Breast epithelium (tissue), 4 donors: ENCODE measurements at places on chromosomes 12 and 14.

DNA sequence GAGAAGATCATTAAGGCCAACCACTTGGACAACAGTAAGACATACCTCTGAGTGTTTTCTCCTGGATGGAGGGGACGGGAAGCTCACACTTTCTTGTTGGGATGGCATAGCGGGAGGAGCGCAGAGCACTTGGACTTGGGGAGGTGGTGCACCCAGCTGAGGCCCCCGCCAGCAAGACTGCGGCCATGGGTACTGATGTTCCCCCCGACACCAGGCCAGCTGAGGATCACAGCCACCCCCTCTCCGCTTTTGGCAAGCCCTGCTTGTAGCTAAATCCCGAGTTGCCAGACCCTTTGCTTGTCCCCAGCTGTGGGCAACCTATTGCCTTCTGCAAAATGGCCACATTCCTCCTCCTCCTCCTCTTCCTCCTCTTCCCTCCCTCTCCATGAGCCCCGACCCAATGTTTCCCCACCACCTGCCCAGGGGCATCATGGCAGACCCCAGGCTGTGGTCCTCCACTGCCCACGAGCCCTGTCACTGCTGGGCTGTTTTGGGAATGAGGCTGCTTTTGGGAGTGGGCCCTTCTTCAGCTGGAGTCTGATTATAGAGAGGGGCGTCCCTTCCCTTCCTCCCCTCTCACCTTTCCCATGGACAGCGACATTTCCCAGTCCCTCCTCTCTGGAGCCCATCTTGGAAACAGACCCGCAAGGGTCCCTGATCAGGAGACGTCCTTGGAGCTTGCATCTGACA is 62.8 kb downstream of the PRMT8 start:
- DNase-seq: no peak

- DNase-seq: peak; percentile 18
Measured at GRCh38 chr14:74507840-74508239, 14.3 kb downstream of the ISCA2 start.

GRCh38 chr12:117313926-117314325 is 47.5 kb downstream of the NOS1 start:
- DNase-seq: no peak

DNA sequence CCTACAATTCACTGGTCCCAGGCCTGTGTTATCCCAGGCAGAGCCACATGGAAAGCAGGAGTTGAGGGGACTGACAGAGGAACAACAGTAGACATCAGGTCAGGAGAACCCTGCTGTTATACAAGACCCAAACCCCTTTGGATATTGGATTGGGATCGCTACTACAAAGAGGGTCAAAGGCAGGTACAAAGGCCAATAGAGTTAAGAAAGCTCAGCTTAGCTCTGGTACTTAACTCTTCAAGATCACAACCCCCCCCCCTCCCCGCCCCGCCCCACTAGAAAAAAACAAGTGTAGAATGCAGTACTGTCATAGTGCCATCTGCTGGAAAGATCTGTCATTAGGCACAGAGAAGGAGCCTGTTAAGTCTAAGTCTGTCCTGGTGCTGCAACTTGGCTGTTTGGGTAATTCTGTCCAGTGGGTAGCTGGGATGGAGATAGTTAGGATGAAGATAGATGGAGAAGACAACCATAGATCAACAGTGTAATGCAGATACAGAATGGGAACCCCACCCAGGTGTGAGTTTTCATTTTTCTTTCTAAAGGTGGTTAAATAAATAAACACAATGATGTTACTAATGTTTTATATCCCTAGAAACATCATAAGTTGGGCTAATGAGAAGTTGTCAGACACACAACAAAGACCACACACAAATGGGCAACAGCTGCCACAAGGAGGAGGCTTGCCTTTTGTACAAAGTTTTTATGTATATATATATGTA is 17.2 kb downstream of the REM2 start:
- no peak for DNase-seq

- DNase-seq: no peak
Measured at GRCh38 chr12:63313139-63313538, 162.1 kb upstream of the AVPR1A start.

- DNase-seq: no peak
Measured at GRCh38 chr14:102777711-102778337, 575 bp downstream of the TRAF3 start.

GRCh38 chr14:73325063-73325462 is 87.8 kb downstream of the PAPLN start:
- no peak for DNase-seq

- no peak for DNase-seq
Measured at GRCh38 chr12:52618866-52619265, 507 bp upstream of the KRT73 start.

DNA sequence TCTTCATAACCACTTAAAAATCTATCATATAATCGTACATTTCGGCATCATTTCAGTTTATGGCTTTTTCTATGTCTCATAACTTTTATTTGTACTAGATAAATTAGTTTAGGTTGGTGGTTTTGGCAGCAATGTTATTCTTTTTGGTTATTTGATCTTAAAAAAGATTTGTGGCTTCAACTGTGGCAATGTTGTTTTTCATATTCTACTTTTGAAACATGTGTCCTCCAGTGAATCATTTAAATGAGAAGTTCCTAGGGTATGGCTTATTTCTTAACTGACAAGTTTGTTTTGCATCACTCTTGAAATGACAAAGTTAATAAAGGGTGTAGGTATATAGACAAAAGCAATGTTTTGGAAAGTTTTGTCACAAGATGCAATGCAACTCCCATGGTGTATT is 11.1 kb upstream of the KITLG start:
- no peak for DNase-seq

DNA sequence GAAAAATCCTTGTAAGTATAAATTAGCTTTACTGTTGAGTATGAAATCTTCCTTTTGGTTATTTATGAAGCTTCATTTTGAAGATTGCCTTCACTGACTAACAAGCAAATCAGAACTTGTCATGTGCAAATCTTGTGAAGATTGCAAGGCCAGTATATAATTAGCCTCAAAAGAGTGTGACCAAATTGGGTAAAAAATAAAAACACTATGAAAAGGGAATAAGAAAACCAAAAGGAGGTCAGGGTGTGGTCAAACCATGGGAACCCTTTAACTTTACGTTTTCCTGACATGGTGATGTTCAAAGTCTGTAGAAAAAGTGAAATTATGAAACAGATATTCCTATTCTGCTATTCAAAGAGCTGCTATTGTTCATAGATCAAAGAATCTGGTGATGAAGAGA is 230.3 kb downstream of the BCAT1 start:
- no peak for DNase-seq

DNA sequence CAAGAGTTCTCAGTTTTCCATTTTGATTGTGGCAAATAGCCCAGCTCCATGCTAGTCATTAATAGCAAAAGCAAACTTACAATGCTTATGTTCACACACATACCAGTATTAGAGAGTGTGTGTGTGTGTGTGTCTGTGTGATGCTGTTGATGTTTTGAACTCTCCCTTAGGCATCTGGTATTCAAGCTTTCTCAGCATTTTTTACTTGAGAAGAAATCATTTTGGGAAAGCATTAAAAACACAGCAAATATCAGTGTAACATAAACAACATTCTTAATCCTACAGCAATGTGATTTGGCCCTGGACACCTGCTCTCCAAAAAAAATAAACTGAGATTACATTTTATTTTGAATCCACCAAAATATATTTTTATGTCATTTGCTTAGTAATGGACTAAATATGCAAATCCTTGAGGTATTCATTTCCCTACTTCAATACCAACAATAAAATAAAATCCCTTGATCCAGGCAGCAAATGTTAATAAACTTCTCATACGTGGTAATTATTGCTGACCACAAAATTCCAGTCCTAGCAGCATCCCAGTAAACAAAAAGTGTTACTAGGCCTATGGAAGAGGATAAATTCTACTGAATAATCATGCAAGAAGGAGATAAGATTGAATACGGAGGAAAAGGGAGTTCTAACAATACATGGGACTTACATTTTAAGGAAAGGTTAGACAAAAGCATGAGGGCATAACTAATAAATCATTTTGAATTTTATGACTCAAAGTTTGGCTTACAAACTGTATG is 249.5 kb upstream of the CLEC14A start:
- no peak for DNase-seq

GRCh38 chr12:75154388-75154787 is 55.3 kb downstream of the KCNC2 start:
- no peak for DNase-seq

DNA sequence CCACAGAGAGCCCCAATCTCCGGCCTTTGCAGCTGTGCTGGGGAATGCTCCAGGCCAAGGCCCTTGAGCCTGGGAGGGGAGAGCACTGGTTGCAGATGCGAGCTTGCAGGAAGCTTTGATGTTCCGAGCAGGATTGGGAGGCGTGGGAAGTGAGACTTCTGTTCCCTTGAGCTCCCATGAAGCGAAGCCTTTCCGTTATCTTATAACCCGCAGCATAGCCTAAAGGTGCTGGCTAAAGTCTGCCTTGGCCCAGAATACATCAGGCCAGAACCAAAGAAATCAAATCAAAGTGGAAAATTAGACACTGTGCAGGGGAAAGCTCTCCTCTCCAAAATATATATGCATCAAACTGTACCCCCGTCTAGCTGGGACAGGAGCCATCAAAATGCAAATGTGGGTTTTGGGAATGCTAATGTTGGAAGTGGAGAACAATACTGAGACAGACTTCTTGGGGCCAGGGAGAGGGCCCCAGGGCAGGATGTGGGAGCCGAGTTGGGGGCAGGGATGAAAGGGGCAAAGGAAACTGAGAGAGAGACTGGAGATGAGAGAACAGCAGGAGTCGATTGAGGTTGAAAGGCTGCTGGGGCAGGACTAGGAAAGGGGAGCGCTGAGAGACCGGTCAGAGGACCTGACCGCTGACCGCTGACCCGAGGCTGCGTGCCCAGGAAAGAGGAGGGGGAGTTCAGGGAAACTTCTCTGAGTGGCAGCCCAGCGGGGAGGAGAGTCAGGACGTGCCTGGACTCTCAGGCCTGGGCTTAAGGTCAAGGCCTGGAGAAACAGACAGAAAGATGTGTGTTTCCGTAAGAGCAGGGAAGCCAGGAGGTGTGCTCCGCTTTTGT is 152.2 kb upstream of the PARP11 start:
- DNase-seq: no peak

GRCh38 chr12:131736446-131737149 is 25.7 kb downstream of the SFSWAP start:
- DNase-seq: no peak

- DNase-seq: peak; percentile 43
Measured at GRCh38 chr14:67436006-67436866, 24.3 kb upstream of the PLEK2 start.

DNA sequence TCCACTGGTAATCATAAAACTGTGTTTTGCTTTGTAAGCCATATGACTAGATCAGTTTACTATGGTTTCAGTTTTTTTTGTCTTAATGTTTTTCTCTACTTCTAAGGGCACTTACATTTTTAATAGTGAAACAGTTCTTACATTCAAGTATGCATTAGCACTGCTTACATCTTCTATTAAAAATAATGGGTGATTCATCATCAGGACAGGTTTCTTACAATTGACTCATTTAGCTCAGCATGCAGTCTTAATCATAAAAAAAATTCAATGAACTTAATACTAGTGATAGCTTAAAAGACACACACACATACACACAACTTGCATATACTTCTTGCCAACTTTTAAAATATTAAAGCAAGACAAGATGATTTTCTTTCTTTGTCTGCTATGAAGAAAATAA is 845.7 kb upstream of the USP15 start:
- DNase-seq: no peak

DNA sequence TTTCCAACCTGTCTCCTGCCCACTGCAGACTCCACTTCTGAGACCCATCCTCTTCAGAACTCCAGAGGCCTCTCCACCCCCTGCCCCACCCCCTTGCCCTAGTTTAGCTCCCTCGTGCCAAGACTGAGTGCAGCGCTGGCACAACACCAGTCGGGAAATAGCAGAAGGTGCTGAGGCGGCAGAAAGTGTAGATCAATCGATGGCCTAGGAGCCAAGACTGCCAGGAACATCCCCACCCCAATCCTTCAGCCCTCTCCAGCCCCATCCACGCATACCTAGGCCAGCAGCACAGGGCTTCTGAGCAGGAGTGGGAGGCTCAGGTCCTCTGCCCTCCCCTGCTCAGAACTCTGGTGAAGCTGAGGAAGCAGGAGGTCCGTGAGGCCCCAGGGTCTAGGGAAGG is 1.1 kb downstream of the CPNE6 start:
- no peak for DNase-seq

DNA sequence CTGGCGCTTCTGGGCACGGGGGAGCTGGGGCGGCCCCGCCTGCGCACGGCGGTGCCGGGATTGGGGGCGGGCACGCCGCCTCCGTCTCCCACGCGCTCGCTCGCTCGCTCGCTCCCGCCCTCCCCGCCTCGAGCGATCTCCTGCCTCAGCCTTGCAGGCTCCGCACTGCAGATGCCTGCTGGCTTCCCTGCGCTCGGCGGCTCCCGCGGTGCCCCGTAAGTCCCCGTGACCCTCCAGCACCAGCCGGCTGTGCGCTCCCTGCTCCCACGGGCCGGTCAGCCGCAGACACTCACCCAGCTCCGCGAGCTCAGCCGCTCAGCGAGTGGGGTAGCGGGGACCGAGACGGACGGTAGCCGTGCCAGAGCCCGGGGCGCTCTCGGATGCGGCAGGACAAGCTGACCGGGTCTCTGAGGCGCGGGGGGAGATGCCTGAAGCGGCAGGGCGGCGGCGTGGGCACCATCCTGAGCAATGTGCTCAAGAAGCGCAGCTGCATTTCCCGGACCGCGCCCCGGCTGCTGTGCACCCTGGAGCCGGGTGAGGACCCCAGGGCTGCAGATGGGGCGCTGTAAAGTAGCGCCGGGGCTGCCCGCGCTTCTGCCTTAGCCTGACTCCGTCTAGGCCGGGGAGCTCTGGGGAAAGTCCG is at the start of gene TBC1D30:
TSS of gene TBC1D30 (plus strand) at position 148 of the 643 bp plus-strand sequence. CDS start at position 381, 233 bp downstream.
- DNase-seq: no peak

DNA sequence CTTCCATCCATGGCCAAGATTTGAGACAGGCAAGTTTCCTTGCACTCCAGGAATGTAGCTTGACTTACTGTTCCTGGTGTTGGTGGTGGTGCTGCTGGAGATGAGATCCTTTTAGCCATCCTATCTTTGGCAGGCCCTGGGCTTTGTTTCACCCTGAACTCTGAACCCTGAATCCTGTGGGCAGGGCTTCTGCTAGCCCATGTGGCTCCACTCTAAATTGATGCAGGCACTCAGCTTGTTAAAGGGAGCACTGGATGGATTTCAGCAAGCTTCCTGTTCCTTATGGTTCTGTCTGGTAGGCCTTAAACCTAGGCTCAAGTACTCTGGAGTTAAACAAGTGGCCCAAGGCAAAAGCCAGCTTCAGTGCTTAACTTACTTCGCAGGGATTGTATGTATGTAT is 138.2 kb downstream of the RGS6 start:
- no peak for DNase-seq

- no peak for DNase-seq
Measured at GRCh38 chr12:111826316-111826715, 15.7 kb upstream of the MAPKAPK5 start.

DNA sequence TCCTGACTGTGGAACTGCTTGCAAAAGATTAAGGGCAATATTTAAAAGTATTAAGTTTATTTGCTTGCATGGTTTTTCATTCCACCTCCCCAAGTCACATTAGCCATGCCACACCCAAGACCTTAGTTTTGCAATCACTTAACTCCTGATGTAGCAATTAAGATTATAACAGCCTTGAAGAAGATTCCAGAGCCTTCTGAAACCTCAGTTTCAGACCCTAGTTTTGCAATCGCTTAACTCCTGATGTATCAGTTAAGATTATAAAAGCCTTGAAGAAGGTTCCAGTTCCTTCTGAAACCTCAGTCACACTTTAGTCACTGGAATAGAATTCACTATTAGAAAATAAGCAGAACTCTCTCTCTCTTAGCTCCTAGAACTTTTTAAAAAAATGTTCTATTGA is 42.7 kb upstream of the DCN start:
- no peak for DNase-seq

GRCh38 chr12:53676656-53677015 is 753 bp upstream of the ATP5MC2 start:
- no peak for DNase-seq
